ENCODE measurements at places on chromosomes 2 and 18.

DNA sequence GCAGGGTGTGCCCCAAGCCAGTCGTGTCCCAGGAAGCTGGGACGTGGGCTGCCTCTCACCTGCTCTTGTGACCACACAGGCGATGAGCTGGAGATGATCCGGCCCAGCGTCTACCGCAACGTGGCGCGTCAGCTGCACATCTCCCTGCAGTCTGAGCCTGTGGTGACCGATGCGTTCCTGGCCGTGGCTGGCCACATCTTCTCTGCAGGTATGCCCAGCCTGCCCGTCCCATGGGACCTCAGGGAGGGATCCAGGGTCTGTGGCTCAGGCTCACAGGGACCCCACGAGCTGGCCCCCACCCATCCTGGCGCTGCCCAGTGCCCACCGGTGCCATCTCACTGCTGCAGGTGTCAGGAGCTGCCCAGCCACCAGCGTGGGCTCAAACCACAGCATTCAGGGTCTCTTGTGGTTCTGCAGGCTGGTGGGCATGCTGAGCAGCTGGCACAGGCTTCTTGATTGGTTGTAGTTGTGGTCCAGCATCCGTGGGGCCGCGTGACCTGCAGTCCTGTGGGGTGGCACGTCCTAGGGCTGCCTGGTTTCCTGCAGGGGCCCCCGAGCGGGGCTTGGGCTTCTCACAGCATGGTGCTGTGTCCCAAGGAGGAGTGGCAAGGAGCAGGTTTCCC lies 3.8 kb downstream of the BOK start:
- DNase-seq = no peak

DNA sequence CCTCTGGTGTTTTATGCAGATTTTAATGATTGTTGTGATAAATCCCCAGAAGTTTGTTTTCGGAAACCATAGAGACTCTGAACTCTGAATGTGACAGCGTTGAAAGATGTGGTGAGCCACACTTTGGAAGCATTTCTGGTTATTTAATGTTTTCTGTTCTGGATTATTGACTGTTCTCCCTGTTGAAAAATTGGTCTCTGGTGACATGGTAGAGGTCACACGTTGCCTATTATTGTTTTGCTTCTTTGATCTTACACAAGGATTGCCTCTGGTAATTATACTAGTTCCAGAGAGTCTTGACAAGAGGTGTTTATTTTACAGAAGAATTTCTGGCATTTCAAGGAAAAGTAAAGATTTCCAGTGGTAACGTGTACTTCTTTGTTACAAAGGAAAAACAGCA lies 127.1 kb downstream of the GREB1L start:
- no peak for DNase-seq

DNA sequence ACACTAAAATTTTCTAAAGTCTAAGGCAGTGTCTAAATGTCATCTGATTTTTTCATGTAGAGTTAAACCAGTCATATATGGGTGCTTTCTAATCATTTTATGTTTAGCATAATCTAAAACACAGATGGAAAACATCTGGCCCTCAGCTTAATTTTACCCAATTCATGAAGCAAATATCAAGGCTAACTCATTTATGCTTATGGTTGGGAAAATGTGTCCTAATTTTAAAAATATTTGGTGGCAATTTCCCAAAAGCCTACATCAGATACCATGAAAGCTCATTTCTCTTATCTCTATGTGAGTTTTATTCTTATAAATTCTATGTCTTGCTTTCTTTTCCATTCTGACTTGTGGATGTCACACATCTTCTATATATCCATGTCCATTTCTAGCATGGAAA lies 7.2 kb downstream of the SP5 start:
- DNase-seq = no peak

GRCh38 chr18:76359909-76360308 lies 135.1 kb downstream of the ZNF516 start:
- DNase-seq = no peak

- no peak for DNase-seq
Observed at GRCh38 chr18:58344861-58345463, 283.9 kb downstream of the ALPK2 start.

DNA sequence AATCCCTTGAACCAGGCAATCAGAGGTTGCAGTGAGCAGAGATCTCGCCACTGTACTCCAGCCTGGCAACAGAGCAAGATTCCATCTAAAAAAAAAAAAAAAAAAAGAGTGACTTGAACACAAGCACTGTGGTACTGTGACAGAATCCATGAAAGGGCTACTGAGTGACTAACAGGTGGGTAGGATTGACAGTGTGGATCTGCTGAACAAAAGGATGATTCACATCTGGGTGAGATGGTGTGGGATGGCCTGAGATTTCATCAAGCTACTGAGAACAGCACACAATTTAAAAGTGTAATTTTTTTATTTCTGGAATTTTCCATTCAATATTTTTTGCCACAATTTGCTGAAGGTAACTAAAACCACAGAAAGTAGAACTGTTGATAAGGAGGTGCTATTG lies 13.3 kb upstream of the SP3 start:
- no peak for DNase-seq

DNA sequence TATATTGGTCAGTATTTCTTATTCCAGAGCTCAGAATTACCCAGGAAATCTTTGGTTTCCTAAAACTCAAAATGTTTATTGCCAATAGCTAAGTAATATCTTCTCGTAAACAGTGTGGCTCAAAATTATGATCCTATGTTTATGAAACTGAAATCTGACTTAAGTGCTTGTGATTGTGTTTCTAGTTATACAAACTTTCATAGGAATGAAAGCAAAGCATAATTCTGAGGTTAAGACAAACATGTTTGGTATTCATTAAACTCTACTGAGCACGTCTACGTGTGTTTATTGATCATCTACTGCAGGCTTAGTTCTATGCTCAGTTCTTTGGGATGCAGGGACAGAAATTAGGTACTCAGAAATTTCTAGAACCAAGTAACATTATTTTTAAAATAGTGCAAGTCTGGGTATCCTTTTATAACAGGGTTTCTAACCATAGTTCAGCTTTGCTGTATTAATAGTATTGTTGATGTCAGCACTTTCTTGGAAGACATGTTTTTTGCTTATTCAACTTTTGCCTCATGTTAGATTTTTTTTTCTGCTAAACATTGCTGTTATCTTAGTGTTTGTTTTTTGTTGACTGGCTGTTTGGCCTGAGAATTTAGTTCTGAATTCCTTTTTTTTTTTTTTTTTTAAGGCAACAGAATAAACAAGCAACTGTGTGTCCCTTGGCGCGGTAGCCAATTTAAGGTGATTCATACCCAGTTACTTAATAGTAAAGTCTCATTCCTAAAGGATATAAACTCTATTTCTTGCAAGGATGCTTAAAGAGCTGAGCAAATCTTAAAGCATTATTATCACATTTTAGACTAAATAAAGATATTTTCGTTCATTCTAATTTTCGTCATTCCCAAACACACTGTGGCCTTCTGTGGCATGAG lies 31.3 kb downstream of the PTPRM start:
- peak; percentile 63 for DNase-seq

DNA sequence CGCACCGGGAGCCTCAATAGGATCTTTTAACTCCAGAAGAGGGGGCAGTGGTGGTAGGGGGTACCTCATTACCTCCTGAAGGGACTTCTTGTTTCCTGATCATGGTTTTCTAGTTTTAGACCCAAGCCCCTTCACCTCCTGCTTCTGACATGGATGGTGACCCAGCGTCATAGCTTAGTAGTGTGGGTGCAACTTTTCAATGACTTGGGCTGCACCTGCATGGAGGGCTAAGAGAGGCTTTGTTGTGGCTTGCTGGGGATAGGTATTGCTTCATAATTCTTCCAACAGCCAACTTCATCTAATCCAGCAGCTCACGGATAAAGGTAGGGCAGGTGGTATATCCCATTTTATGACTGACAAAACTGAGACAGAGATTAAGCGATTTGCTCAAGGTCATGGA lies 3.0 kb downstream of the SLC1A4 start:
- DNase-seq = no peak

GRCh38 chr2:234797566-234798250 lies 154.1 kb upstream of the SH3BP4 start:
- no peak for DNase-seq

DNA sequence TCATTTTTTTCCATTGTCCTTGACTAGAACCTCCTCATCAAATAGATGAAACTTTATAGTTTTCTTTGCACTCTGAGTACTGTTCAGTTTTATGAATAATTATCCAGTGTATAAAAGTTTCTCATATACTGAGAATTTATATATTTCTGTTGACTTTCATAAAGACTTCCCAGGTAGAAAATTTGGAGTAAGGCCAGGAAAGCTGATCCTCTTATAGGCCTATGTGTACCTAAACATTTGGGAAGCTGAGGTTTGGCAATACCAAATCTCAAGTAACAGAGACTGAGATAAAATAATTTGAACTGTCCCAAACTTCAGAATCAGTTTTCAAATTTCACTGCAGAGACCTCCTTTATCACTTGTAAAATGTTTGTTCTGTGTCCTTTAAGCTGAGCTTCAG lies 43.4 kb downstream of the CCDC102B start:
- no peak for DNase-seq

GRCh38 chr2:2600366-2600765 lies 269.3 kb upstream of the MYT1L start:
- no peak for DNase-seq

- no peak for DNase-seq
Observed at GRCh38 chr2:28419443-28420270, 27.0 kb downstream of the FOSL2 start.

- DNase-seq = peak; percentile 71
Observed at GRCh38 chr2:128442053-128442751, 123.5 kb upstream of the HS6ST1 start.

DNA sequence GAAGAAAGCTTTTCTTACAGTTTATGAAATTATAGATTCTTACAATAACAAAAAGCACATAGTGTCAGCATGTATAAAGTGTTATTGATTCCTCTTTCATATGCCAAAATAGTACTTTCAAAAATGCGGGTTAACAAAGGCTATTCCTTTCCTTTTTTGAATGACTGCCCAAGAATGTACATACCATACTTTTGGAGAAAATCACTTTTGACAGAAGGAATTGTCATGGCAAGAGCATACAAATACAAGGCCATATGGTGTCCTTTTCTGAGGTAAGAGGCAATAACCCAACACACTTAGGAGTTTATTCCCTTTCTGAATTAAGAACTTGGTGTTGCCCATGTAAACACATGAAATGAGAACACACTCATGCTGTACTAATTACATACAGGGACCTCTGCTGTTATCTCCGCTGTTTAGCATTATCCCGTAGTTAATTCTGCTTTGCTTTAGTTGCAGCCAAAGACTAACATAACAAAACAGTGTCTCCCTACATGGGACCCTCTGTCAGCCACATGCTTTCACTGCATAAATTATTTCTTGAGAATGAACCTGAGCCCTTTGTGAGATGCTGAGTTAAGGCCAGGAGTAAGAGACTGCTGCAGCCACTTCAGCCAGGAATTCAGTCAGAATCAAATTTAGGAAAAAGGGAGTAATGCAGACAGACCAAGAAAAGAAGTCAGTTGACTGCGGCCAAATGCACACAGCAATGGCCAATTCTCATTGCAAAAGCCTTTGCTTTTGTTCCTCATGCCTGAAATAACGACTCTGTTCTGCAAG lies 67.0 kb downstream of the CDH2 start:
- no peak for DNase-seq

DNA sequence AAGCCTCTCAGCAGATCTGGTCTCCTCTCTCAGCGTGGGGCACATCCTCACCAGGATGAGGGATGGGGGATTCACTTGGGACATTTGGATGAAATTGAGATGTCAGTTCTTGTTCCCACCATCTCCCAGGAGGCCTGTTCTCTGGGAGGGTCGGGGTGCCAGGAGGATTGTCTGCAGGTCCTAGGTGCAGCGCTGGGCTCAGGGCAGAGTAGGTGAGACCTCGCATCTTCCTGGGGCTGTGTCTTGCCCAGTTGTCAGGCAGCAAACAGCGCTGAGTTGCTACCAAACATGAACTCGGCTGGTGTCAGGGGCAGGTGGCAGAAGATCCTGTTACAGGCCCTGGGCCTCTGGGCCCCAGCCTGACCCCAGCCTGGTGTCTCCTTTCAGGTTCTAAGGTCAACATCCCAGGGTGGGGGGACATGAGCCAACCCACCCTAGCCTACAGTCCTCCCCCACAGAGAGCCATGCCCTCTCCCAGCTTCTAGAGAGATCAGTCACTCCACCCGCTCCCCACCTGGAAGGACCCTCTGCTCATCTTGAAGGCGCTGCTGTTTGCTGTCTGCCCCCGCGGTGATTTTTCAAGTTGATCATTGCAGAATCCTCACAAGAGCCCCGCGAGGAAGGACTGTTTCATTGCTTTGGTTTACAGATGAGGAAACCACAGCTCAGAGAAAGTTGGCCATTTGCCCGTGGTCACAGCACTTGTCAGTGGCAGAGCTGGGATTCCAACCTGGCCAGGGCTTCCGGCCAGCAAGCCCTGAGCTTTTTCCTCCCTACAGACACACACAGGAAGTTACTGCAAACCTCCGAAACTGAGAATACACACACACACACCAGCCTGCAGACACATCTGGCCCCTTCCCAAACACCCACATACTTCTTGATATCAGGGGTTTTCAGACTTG lies 83.9 kb downstream of the STPG4 start:
- peak; percentile 96 for DNase-seq

DNA sequence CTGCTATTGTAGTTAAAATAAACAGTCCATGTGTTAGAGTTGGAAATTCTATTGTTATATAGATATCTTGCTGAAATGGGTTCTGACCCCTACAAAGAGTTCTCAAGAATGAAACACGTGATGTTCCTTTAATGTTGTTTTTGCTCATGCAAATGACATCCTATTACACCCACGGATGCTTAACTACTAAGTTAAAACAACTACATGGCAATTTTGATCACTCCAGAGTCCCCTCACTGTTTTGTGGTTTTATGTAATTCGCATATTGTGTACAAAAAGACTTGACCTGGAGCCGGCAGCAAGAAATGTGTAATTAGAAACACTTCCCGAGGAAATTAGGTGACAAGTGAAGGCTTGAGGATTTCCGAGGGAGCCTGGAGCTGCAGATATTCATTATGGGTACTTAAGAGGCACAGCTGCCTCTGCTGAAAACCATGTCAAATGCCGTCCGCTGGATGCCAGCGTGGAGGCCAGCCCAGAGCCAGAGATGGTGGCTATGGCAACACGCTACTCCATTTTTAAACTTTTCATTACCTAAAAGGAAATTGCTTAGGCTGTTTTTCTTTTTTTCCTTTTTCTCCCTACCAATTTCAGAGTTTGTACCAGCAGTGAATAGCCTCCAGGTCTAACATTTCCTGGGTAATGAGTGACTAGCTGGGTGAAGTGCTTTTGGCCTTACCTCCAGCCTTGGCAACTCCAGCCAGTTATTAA lies 21.0 kb upstream of the CABLES1 start:
- peak; percentile 56 for DNase-seq

GRCh38 chr18:79818631-79819030 lies 20.9 kb downstream of the KCNG2 start:
- no peak for DNase-seq

Measured in mesenchymal stem cell (in vitro differentiated cells and primary cell).